ENCODE measurements at places on chromosomes 1 and 21. TPM values are rescaled to one million over a fixed set of nuclear protein-coding genes. Genes with fewer than 3 reads are reported as not detected.

Gene LAMB3
- total RNA-seq: 26.1 TPM

Gene HCRTR1
- total RNA-seq: 0.14 TPM

Gene HTR6
- total RNA-seq: not detected

Gene OR14A2
- total RNA-seq: not detected

Gene NTPCR
- total RNA-seq: 14.9 TPM

Gene KRTAP13-2
- total RNA-seq: not detected
